ENCODE measurements at places on chromosomes 7 and 10.

DNA sequence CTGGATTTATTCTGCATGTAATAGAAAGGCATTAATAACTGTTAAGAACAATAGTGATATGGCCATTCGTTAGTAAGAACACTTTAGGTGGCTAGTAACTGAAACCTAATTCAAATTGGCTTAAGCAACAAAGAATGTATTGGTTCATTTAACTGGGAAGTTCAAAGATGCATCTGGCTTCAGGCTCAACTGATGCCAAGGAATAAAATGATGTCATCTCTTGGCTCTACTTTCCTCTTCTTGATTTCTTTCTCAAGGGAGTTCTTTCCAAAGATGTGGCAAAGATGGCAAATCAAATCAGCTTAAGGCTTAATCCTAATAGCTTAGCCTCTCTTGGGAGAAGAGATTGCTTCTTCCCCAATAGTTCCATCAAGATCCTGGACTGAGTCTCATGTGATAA lies 51.6 kb downstream of the PIK3CG start:
- DNase-seq, result no peak

- DNase-seq, result no peak
These were observed 75.9 kb upstream of the YAE1 start for GRCh38 chr7:39490296-39490695.

GRCh38 chr7:45461026-45461425 lies 113.1 kb upstream of the ADCY1 start:
- DNase-seq, result no peak

- no peak for DNase-seq
These were observed 254.7 kb downstream of the STK31 start for GRCh38 chr7:23964715-23965114.

DNA sequence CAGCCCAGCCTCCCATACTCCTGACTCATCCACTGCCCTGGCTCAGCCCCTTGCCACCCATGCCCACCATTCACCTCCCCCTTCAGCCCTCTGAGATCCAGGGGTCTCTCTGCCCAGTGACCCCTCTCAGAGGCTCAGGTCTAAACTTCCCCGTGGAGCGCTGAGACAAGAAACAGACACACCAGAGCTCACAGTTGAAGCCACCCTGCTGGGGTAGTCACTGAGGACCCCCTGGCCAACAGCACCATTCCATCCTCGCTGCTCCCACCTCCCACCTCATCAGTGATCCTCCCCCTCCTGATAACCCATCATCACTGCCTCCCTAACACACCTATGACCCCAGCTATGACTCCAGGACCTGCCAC lies 100.7 kb downstream of the GRID1 start:
- DNase-seq, result no peak

DNA sequence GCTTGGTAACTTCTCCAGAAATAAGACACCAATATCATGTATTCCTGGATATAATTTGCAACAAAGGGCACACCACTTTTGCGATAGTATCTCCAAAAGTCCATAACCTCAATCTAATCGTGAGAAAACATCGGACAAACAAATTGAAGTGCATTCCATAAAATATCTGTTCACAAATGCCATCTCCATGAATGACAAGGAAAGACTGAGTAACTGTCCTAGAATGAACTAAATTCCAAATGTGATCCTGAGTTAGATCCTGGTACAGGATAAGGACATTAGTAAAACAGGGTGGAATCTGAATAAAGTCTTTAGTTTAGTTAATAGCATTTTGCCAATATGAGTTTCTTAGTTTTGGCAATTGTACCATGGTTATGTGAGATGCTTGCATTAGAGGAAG lies 384.2 kb downstream of the SUGCT start:
- DNase-seq, result no peak

DNA sequence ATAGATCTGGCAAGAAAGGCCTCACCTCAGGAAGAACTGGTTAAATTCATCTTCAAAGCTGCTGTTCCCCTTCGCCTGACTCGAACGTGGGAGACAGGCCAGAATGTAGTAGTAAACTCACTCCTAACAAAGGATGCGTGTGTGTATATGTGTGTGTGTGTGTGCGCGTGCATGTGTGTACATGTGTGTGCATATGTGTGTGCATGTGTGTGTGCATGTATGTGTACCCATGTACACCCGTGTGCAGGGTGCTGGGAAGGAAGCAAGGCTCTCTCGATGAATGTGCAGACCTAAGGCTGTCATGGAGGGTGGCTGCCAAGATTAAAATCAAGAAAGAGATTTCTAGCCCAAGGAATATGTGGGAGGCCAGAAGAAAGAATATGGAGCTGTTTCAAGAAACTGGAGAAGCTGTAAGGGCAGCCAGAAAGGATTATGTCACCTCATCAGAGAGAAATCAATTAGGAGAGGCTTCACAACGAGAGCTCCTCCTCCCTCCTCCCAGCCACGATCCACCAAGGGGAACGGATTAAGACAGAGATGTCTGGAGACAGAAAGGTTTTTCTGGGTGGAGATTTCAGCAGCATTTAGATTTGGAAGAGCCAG lies 34.0 kb upstream of the LBX1 start:
- no peak for DNase-seq

DNA sequence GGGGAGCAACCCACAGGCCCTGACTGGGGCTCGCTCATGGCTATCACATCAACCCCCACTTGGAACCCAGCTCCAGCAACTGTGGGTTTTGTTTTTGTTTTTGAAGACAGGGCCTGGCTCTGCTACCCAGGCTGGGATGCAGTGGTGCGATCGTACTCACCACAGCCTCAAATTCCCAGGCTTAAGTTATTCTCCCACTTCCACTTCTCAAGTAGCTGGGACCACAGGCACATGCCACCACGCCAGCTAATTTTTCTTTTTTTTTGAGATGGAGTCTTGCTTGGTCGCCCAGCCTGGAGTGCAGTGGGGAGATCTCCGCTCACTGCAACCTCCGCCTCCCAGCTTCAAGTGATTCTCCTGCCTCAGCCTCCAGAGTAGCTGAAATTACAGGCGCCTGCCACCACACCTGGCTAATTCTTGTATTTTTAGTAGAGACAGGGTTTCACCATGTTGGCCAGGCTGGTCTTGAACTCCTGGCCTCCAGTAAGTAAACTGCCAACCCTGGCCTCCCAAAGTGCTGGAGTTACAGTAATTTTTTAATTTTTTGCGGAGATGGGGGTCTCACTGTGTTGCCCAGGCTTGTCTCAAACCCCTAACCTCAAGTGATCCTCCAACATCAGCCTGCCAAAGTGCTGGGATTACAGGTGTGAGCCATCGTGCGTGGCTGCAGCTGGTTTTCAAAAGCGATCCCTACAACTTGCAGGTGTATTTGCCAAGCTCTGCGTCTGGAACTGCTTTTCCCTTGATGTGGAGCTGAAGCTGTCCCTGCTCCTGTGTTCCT lies 228.7 kb downstream of the SKIDA1 start:
- no peak for DNase-seq

GRCh38 chr10:118045837-118046394 lies 825 bp downstream of the RAB11FIP2 start:
- DNase-seq, result peak; percentile 44

DNA sequence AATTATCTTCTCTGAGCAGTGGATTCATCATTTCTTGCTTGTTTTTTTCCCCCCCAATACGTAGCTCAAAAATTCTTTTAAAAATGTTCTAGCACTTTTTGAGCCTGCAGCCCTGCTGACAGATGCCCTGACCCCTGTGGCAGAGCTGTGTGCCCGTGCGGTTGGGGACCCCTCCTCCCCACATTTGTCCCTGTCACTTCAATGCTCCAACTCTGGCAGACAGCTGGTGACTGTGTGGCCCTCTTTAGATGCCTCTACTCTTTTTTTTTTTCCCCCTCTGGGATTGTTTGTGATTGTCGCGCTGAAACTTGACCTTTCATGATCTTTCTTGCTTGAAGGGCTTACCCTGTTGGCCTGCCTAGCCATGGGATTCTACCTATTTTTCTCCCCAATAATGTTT lies 214.1 kb downstream of the TMEM178B start:
- DNase-seq, result no peak

GRCh38 chr10:8323428-8324054 lies 269.1 kb downstream of the GATA3 start:
- no peak for DNase-seq

- no peak for DNase-seq
These were observed at the start of gene PRF1 for GRCh38 chr10:70602665-70603448. Gene PRF1 (minus strand): TSS chr10:70602741. CDS start chr10:70600902, 1,839 bp downstream.

- peak; percentile 36 for DNase-seq
These were observed 2.9 kb downstream of the GPR37 start for GRCh38 chr7:124762611-124763143.

GRCh38 chr7:155732286-155732685 lies 80.0 kb downstream of the SHH start:
- DNase-seq, result no peak

DNA sequence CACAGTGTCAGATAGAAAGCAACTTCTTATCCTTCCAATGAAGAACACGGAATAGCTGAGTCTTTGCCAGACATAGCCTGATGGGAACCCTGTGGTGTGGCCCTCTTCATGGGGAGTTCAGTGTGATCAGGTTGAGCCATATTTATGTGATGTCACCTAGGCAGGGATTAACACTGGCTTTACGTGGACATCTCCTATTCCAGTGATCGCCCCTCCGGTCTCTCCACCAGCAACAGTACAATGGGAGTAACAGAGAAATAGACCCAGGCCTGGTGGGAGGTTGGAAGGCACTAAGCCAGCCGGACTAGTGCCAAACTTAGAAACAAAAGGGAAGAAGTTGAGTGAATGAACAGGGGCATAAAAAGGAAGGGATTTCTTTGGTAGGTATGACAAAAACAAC lies 358.1 kb downstream of the PRPF18 start:
- DNase-seq, result no peak

GRCh38 chr7:130372402-130373165 lies 7.7 kb upstream of the CPA1 start:
- DNase-seq, result no peak

- no peak for DNase-seq
These were observed 205.9 kb downstream of the SEC23IP start for GRCh38 chr10:120098232-120098930.

GRCh38 chr10:30184397-30185033 lies 125.1 kb upstream of the JCAD start:
- DNase-seq, result no peak

GRCh38 chr10:53646525-53646924 lies 873.9 kb upstream of the MBL2 start:
- no peak for DNase-seq

DNA sequence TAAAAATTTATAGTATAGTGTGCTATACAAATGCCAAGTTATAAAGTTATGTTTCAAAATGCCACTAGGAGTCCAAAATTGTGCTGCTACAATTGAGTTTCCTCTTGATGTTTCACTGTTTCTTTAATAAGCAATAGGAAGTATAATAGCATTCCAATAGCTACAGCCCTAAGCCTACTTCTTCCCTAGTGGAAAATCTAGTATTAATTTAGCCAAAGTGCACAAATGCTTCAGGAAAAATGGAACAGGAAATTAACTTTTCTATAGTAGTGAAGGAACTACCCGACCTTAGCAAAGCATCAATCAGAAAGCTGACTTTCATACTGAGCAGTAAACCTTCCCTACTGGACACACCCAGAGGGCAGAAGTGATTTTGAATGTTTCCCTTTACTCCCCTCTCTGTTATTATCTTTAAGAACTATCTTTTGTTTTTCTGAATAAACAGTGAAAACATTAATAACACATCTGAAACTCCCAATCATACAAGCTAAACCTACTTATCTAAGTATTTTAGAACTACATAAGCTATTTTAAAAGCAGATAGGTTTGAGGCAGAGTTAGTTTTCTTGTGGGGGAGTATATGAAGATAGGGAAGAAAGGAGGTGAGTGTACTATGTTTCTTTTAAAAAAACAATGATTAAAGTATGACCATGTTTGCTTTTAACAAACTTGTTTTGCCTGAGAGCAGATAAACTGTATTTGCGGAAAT lies 13.7 kb downstream of the CPED1 start:
- no peak for DNase-seq

- DNase-seq, result no peak
These were observed 992 bp upstream of the RBM20 start for GRCh38 chr10:110643035-110643652.

GRCh38 chr7:81618396-81619014 lies 151.3 kb downstream of the HGF start:
- no peak for DNase-seq

DNA sequence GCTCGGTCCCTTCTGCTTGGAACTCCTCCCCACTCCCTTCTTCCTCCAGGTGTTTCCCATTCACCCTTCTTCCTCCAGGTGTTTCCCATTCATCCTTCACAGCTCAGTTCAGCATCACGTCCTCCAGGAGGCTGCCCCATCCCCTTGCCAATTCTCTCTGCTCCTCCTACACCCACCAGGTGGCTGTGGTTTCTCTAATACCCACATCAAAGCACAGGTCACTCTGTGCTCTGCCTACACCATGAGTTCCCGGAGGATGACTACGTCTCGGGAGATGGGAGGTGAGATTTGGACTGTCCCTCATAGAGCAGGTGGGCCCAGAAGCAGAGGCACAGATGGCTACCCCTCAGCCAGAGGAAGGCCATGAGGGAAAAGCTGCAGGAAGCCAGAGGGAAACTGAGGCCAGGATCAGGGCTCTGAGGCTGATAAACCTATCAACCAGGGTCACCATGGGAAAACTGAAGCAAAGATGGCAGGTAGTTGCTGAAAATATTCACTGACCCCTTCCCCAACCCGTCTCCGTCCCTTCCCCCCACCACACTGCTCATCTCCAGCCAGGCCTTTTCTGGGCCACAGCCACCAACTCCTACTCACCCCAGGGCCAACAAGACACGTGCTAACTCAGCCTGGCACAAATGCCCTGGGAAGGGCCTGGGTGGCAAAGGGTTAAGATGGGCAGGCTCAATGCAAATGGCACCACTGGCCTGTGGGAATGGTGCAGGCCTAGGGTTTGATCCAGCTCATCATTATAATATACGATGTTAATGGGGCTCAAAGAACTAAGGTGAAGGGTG lies 56.6 kb upstream of the CPXM2 start:
- DNase-seq, result no peak

- peak; percentile 24 for DNase-seq
These were observed 94.9 kb downstream of the LYZL2 start for GRCh38 chr10:30534465-30535144.

DNA sequence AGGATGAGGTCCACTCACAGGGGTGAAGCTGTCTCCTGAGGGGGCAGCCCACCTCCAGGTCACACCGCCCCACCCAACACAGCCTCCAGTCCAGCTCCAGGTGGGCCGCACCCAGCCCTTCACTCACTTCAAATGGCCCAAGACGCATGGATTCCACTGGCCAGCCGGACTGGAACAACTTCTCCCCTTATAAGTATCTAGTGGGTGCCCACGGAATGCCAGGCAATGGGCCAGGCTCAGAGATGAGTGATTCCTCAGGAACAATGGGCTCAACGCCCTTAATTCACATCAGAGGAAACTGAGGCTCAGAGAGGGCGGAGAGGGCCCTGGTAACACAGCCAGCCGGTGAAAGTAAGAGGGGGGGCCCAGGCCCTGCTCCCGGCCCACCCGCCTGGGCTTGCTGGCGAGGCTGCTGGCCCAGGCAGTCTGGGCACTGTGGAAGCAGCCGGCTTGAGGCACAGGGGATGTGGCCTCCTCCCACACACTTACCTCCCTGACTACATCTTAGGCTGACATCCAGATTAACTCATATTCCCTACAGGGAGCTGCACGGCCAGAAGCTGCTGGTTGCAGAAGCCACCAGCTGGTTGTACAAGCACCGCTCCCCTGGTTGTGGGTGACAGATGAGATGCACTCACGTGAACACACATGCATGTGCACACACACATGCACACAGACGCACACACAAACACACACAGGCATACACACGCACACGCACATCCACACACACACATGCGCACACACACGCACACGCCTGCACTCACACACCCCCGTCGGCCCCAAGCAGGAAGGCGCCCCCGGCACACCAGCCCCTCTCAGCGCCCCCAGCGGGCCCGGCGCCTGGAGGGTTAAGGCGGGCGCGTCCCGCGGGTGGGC lies 1.0 kb upstream of the FAM20C start:
- DNase-seq, result no peak

GRCh38 chr7:33155811-33156210 lies 26.4 kb downstream of the BBS9 start:
- DNase-seq, result no peak
